Fibroblast of the aortic adventitia (primary cell): ENCODE measurements at places on chromosomes 1 and 21. TPM values are rescaled to one million over a fixed set of nuclear protein-coding genes. Genes with fewer than 3 reads are reported as not detected.

The TINAGL1 gene
- 1.2 and 99.8 TPM in 2 replicates for total RNA-seq

The AMY1B gene
- total RNA-seq: not detected in 2 replicates

The FCRL4 gene
- not detected in 2 replicates for total RNA-seq

The CSDE1 gene
- 670 and 845 TPM in 2 replicates for total RNA-seq

The MRPS21 gene
- total RNA-seq: 15.8 and 40.2 TPM in 2 replicates

The FBXO28 gene
- 14.7 and 37.1 TPM in 2 replicates for total RNA-seq

The GBP6 gene
- not detected in 2 replicates for total RNA-seq

The POU2F1 gene
- 7.4 and 10.7 TPM in 2 replicates for total RNA-seq

The ST6GALNAC5 gene
- 0.09 TPM in 1 of 2 replicates, not detected in the other for total RNA-seq

The PGBD5 gene
- not detected in 2 replicates for total RNA-seq

The DIO1 gene
- not detected in 2 replicates for total RNA-seq

The CNKSR1 gene
- total RNA-seq: 0.27 TPM in 1 of 2 replicates, not detected in the other

The MPZL1 gene
- total RNA-seq: 66.6 and 112 TPM in 2 replicates

The MMP23B gene
- total RNA-seq: 13.5 and 35.2 TPM in 2 replicates

The BSND gene
- not detected in 2 replicates for total RNA-seq

The S100A13 gene
- total RNA-seq: 220 and 296 TPM in 2 replicates

The ZNF683 gene
- total RNA-seq: not detected in 2 replicates

The P3R3URF gene
- not detected in 2 replicates for total RNA-seq

The OR10K1 gene
- total RNA-seq: not detected in 2 replicates

The SYCP1 gene
- total RNA-seq: not detected in 2 replicates

The CHODL gene
- 1.1 and 5.7 TPM in 2 replicates for total RNA-seq

The UBL4B gene
- total RNA-seq: not detected in 2 replicates

The VSIG8 gene
- total RNA-seq: not detected in 2 replicates
